Activated CD8-positive, alpha-beta T cell treated with anti-CD3 and anti-CD28 coated beads for 36 hours (primary cell): ENCODE measurements at places on chromosomes 3 and 15. TPM values are rescaled to one million over a fixed set of nuclear protein-coding genes. Genes with fewer than 3 reads are reported as not detected.
A peak's percentile ranks its signal among the peaks of the same experiment; 100 is the strongest.

- peak; percentile 56 for DNase-seq
Measured at GRCh38 chr3:50617911-50618481, 1.0 kb downstream of the MAPKAPK3 start.

RAB6B gene
- 2.0 TPM for total RNA-seq

GPR15 gene
- 2.2 TPM for total RNA-seq

GRCh38 chr15:73212424-73212823, 156.3 kb downstream of the HCN4 start:
- no peak for DNase-seq

DNA sequence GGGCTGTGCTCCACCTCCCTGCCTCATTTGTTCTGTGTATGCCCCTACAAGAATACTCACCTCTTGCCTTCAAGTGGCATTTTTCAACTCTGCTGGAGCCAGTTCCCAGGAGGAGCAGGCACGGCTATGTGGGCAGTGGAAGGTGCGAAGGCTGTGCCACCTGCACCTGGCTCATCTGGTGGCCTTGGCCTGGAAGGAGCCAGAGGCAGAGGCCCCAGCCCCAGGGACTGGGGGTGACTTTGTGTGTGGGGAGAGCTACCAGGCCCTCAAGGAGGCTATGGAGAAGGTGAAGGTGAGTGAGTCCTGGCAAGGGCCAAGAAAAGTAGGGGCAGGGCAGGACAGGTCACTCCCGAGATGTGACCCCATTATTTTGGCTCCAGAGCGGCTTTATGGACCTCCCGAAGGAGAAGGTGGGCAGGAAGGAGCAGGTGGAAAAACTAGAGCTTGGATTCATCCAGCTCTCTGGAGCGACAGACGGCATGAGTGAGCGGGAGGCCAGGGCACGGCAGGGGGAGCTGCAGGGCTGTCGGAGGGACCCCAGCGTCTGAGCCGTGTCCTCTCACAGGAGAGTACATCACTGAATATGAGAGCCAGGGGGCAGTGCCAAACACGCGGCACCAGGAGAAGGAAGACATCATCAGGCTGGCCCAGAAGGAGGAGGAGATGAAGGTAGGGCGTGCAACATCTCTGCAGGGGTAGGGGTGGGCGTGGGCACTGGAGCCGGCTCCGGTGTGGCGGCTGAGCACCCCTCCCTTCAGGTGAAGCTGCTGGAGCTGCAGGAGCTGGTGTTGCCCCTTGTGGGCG, 57.3 kb upstream of the UBE2Q2 start:
- peak; percentile 12 for DNase-seq

DNA sequence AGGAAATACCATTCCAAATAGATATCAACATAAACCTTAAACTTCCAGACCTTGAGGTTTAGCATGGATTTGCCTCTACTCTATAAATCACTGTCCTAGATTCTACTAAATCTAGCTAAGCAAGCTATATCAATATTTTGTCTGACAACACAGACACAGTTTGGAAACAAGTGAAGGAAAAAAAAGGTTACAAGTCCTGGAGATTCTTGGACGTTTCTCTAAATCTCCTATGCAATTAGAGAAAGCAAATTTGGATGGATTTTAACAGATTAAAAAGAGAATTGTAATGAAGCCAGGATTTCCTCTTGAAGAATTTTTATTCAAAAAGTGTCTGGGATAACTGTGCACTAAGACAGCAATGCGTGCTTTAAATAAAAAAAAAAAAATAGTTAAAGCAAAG, 441.1 kb upstream of the DPH6 start:
- DNase-seq: no peak

LMLN gene
- total RNA-seq: 6.3 TPM

LOXL1 gene
- 2.8 TPM for total RNA-seq

GRCh38 chr15:41215708-41216107, 14.8 kb downstream of the EXD1 start:
- no peak for DNase-seq

DNA sequence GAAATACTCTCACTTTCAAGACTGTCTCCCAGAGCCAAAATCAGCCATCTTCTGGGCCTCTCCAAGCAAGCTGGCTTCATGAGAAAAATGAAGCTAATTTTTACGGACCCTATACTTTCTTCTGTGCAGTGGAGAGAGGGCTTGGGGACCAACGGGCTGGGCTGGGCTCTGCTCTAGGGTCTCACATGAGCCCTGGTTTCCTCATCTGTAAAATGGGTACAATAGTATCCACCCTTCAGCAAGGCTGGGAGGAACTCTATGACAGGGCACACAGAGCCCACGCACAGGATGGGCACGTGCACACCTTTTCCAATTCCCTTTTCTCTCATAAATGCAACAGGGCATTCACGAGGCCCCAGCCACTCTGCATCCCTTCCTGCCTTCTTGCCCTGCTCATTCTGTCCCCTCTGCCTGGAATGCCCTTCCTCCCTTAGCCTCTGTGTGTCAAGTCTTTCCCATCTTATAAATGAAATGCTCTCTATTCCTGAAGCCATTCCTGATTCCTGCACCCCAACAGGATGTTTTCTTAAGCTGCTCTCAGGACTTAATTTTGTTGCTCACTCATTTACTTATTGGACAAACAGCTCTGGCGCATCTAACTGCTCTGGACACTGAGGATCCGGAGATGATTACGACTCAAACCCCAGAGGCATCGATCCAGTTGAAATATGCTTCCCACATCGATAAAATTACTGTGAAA, 32.9 kb upstream of the SEC13 start:
- DNase-seq: no peak

GRCh38 chr3:54541369-54541768, 386.5 kb downstream of the LRTM1 start:
- no peak for DNase-seq

DNA sequence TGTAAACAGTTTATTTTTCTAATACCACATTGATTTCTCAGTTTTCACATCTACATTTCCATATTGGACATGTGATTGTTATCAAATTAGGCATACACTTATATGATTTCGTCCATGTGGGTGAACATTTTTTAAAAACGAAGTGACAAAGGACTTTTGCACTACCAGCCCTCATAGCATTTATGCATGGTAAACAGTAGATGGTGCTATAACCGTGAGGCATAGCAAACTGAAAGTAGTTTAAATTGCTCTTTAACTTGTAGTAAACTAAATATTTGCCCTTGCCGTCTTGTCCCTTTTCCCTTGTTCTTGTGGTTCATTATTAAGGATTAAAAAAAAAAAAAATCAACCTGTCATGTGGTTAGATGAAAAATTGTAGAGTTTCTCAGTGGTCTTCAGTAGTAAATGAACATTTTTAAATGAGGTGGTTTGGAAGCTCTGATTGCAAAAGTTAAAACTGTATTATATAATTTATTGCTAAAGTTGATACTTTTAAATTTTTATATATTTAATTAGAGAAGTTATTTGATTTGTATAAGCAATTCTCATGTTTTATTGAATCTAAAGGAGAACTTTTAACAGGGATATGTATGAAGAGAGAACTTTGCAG, 24.0 kb downstream of the STX19 start:
- DNase-seq: no peak

PARP9 gene
- 18.5 TPM for total RNA-seq

DNA sequence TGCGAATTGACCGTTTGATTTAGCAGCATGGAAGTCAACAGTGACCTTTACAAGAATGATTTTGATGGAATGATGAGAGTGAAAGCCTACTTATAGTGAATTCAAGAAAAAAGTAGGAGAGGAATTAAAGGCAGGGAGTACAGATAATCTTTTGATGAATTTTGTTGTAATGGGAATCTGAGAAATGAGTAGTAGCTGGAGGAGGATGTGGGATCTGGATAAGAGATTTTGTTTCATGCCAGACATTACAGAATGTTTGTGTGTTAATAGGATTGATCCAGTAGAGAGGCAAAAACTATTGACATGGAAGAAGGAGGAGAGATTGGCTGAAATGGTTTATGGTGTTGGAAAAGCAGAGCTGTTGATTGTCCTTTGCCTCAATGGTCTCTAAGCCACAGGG, 17.4 kb upstream of the ZNF609 start:
- DNase-seq: no peak

GOLGA8J gene
- 0.38 TPM for total RNA-seq

SLC38A3 gene
- total RNA-seq: 0.22 TPM

DNA sequence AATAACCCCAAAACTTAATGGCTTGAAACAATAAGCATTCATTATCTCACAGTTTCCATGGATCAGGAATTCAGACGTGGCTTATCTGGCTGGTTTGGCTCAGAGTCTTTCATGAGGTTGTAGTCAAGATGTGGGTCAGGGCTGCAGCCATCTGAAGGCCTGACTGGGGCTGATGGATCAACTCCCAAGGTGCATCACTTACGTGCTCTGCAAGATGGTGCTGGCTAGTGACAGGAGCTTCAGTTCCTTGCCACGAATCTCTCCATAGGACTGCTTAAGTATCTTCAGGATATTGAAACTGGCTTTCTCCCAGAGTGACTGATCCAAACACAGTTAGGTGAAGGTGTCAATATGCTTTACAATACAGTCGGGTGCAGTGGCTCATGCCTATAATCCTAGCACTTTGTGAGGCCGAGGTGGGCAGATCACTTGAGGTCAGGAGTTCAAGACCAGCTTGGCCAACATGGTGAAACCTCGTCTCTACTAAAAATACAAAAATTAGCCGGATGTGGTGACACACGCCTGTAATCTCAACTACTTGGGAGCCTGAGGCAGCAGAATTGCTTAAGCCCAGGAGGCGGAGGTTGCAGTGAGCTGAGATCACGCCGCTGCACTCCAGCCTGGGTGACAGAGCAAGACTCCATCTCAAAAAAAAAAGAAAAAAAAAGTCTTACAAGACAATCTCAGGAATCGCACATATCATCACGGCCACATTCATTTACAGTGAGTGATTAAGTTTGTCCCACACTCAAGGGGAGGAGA, 28.5 kb upstream of the PTPRG start:
- DNase-seq: no peak

TRPC1 gene
- total RNA-seq: 2.4 TPM

TRANK1 gene
- 17.4 TPM for total RNA-seq

DNA sequence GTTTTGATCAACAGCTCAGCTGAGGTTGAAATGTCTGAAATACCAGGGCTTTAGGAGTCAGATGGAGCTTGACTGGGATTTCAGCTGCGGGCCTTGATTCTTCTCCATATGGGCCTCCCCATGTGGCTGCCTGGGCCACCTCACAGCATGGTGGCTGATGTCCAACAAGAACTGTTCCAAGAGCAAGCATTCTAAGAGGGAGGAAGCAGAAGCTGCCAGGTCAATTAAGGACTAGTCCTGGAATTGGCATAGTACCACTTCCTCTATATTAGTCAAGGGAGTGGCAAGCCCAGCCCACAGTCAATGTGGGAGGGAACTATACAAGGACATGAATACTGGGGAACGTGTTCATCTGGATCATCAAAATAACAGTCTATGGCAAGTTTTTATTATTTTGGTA, 181.7 kb upstream of the ANKRD28 start:
- no peak for DNase-seq

TEX55 gene
- total RNA-seq: not detected

GABRR3 gene
- total RNA-seq: not detected

- no peak for DNase-seq
Measured at GRCh38 chr3:182412066-182412465, 381.2 kb upstream of the ATP11B start.

DNA sequence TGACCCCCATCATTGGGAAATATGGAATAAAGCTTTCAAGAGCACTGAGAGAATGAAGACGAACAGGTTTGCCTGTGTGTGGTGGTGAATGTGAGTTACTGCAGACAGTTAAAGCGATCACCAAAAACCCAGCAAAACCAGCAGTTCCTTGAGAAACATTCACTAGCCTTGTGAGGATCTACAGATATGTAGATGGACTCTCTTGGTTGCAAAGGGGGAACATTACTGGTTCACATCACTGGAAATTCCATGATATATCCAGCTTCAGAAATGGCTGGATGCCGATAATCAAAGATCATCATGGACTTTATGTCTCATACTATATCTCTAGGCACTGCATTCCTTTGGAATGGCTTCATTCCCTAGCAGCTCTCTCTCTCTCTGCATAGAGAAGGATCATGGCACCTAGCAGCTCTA, 10.2 kb upstream of the HERC1 start:
- DNase-seq: no peak

GRCh38 chr3:86914670-86915069, 76.3 kb downstream of the VGLL3 start:
- DNase-seq: no peak

PRTG gene
- total RNA-seq: not detected

CELSR3 gene
- total RNA-seq: 15.8 TPM

GRCh38 chr3:73710340-73710739, 85.6 kb upstream of the PDZRN3 start:
- DNase-seq: no peak
